ENCODE measurements at places on chromosomes 12 and 14.
A peak's percentile ranks its signal among the peaks of the same experiment; 100 is the strongest.

DNA sequence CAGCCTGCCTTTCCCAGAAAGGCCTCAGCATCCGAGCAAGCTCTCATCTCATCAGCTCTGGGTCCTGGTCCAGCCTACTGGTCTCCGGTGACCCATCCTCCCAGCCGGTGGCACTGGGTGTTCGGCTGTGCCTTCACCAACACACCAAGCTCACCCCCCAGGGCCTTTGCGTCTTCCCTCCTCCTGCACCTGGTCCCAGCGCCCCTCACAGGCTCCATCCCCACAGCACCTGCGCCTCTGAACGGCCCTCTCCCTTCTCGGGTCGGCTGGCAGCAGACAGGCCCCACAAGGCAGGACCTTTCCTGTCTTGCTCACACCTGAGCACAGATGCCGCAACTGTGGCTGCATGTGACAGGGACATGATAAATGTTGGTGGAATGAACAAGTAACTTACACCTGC lies 13.1 kb downstream of the P2RX2 start:
- no peak overlapping the region for H3K27ac ChIP-seq
- H3K4me3 ChIP-seq, result no peak overlapping the region
- no peaks in the 10 kb centered on the region for H3K27me3 ChIP-seq
- no peak for DNase-seq
- peaks cover 44% of the 10 kb centered on the region for H3K36me3 ChIP-seq
- H3K4me1 ChIP-seq, result no peaks in the 10 kb centered on the region

DNA sequence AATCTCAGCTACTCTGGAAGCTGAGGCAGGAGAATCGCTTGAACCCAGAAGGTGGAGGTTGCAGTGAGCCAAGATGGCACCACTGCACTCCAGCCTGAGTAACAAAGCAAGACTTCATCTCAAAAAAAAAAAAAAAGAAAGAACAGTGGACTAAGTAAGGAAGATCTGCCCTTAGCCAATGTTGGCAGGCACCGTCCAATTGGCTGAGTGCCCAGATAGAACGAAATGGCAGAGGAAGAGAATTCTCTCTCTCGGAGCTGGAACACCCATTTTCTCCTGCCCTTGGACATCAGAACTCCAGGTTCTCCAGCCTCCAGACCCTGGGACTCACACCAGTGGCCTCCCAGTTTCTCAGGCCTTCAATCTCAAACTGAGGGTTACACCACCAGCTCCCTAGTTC lies 49.9 kb downstream of the ESR2 start:
- H3K36me3 ChIP-seq, result no peaks in the 10 kb centered on the region
- H3K4me3 ChIP-seq, result no peak overlapping the region
- no peak overlapping the region for H3K27ac ChIP-seq
- no peaks in the 10 kb centered on the region for H3K27me3 ChIP-seq

DNA sequence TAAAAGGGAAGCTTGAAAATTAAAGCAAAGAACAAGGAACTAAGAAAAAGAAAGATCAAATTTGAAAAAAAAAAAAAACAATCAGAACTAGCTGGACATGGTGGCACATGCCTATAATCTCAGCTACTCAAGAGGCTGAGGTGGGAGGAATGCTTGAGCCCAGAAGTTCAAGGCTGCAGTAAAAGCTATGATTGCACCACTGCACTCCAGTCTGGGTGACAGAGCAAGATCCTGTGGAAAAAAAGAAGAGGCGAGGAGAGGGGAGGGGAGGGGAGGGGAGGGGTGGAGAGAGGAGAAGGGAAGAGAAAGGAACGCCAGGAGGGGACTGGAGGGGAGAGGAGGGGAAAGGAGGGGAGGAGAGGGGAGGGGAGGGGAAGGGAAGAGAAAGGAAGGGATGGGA lies 43.0 kb downstream of the EEA1 start:
- DNase-seq, result no peak
- no peaks in the 10 kb centered on the region for H3K27me3 ChIP-seq
- H3K4me3 ChIP-seq, result no peak overlapping the region
- H3K36me3 ChIP-seq, result no peaks in the 10 kb centered on the region

- H3K4me1 ChIP-seq, result peaks cover 23% of the 10 kb centered on the region
- DNase-seq, result peak; percentile 35
- no peaks in the 10 kb centered on the region for H3K36me3 ChIP-seq
- no peak overlapping the region for H3K4me3 ChIP-seq
Observed at GRCh38 chr12:67752226-67752732, 103.7 kb downstream of the DYRK2 start.

- no peak overlapping the region for H3K27ac ChIP-seq
- no peak overlapping the region for H3K4me3 ChIP-seq
Observed at GRCh38 chr14:36750244-36750643, 88.6 kb downstream of the PAX9 start.

- H3K4me3 ChIP-seq, result peak overlapping the region; percentile 84
- peak; percentile 43 for DNase-seq
- H3K4me1 ChIP-seq, result peaks cover 23% of the 10 kb centered on the region
- no peaks in the 10 kb centered on the region for H3K36me3 ChIP-seq
- no peaks in the 10 kb centered on the region for H3K27me3 ChIP-seq
- H3K27ac ChIP-seq, result no peak overlapping the region
Observed at GRCh38 chr12:93167841-93168492, 209.8 kb upstream of the NUDT4 start.

- H3K36me3 ChIP-seq, result no peaks in the 10 kb centered on the region
- no peak overlapping the region for H3K27ac ChIP-seq
- no peaks in the 10 kb centered on the region for H3K27me3 ChIP-seq
- DNase-seq, result no peak
- H3K4me1 ChIP-seq, result no peaks in the 10 kb centered on the region
Observed at GRCh38 chr12:32476446-32476845, 77.1 kb downstream of the FGD4 start.

DNA sequence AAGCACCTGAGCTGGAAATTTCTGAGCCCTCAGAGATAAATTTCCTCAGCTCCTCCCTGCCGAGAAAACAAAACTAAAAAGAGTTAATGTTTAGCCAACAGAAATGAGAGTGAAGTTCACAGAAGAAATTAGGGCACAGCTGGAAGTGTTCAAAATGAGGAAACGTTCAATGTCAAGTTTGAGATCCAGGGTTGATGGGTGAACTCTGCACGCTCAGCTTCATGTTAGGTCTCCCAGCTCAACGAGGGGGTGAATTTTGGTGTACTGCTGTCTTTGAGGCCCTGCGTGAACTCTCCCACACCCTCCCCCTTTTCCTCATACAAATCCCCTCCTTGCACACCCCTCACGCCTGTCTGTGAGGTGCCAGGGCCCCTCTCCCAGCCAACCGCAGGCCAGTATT lies 13.3 kb upstream of the OAS3 start:
- H3K27ac ChIP-seq, result no peak overlapping the region
- no peak for DNase-seq
- no peaks in the 10 kb centered on the region for H3K4me1 ChIP-seq
- no peak overlapping the region for H3K4me3 ChIP-seq
- no peaks in the 10 kb centered on the region for H3K36me3 ChIP-seq

DNA sequence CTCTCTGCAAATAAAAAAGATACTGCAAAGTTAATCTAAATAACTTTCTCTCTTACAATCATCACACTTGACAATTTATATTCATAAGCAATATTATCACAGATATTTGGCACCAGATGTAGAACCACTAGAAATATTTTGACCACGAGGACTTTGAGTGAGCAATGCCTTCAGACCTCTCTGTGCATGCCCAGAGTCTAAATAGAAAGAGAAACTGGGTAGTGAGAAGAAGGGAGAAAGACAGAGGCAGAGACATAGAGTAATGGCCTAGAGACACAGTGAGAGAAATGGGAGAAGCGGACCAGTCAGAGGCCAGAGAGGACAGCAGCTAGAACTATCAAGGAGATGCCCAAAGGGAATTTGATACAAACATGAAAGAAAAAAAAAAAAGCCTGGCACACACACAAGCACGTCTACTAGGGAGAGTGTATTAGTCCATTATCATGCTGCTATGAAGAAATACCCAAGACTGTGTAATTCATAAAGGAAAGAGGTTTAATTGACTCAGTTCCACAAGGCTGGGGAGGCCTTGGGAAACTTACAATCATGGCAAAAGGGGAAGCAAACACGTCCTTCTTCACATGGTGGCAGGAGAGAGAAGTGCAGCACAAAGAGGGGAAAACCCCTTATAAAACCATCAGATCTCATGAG lies 41.1 kb downstream of the BMP4 start:
- no peak overlapping the region for H3K27ac ChIP-seq
- H3K4me3 ChIP-seq, result no peak overlapping the region
- no peaks in the 10 kb centered on the region for H3K4me1 ChIP-seq
- DNase-seq, result no peak
- H3K27me3 ChIP-seq, result no peaks in the 10 kb centered on the region

DNA sequence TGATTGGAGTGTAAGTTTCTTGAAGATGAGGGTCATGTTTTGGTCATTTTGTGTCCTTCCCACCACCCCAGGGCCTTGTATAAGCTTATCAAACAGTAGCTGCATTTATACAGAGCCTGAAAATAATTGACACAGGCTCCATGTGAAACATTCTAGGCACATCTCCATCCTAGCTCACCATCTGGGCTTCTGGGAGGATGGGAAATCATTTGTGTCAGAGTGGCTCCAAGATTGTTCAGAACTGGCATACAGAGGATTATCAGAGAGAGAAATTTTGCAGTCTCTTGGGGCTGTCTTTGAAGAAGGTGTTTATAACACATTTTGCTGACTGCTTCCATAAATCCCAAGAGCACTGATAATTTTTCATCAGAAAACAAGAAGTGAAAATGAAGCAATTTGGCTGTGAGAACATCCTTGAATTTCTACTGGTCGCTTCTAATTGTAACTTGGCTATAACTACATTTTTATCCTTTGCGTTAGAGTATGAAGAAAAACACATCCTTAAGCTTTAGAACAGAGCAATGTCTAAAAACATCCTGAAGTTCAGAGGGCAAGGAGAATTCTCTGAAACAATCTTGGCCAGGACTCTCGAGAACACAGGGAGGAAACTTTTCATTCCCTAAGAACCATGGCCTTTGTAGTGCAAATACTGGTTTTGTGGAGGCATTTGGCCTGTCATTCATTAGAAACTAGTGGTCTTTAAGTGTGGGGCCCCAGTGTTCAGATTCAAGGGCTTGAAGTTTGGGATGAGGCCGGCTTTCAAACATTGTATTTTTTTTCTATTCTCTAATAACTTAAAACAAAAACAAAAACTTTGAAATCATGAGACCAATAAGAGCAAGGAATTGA lies 151.1 kb downstream of the DACT1 start:
- peaks cover 95% of the 10 kb centered on the region for H3K27me3 ChIP-seq
- H3K27ac ChIP-seq, result no peak overlapping the region
- H3K4me3 ChIP-seq, result no peak overlapping the region
- H3K4me1 ChIP-seq, result no peaks in the 10 kb centered on the region
- H3K36me3 ChIP-seq, result no peaks in the 10 kb centered on the region

GRCh38 chr12:16605642-16606116 lies 283 bp downstream of the LMO3 start:
- no peak overlapping the region for H3K27ac ChIP-seq
- no peaks in the 10 kb centered on the region for H3K4me1 ChIP-seq
- H3K36me3 ChIP-seq, result no peaks in the 10 kb centered on the region
- DNase-seq, result peak; percentile 12
- peak overlapping the region; percentile 77 for H3K4me3 ChIP-seq
- no peaks in the 10 kb centered on the region for H3K27me3 ChIP-seq

DNA sequence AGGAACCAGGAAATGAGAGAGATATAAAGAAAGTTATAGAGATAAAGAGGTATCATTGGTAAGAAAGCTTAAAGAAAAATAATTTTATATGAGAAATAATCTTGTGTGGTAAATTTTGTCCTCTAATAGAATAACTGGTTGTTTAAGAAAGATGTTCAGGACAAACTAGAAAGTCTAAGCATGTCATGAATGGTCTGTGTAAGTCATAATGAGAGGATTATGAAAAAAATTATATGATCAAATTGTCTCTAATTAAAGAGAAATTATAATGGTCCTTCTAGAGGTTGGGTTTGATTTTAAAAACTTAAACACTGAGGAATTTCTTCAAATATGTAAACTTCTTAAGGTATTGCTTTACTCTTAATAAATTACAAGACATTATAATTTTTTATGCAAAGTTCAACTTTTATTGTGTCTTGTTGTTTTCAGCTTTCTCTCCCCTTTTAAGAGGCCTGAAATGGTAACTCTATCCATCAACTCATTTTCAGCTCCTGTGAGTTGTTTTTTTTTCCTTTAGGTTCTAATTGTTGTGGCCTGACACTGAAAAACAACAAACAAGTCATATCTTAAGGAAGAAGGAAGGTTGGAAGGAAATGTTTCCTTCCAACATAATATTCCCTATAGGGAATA lies 88.2 kb upstream of the CNOT2 start:
- no peak overlapping the region for H3K27ac ChIP-seq
- H3K36me3 ChIP-seq, result peaks cover 2% of the 10 kb centered on the region
- H3K4me3 ChIP-seq, result no peak overlapping the region
- H3K4me1 ChIP-seq, result no peaks in the 10 kb centered on the region
- H3K27me3 ChIP-seq, result no peaks in the 10 kb centered on the region
- DNase-seq, result peak; percentile 26

DNA sequence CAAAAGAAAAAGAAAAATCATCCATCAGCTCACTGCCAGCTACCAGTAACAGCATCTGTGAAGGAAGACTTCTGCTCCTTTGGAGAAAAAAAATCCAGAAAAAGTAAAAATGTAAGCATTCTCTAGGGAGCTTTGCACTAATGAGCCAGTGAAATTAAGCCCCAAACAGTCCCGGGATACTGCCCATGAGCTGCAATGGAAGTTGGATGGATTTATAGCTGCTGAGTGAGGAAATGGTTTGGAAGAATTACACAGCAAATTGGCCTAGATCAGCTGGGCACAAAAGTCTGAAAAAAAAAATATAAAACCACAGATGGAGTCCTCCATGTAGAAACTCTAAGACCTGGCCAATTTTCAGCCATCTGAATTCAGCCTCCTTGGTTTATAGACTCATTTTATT lies 462.9 kb upstream of the USP15 start:
- no peak overlapping the region for H3K4me3 ChIP-seq
- H3K27me3 ChIP-seq, result no peaks in the 10 kb centered on the region
- no peaks in the 10 kb centered on the region for H3K4me1 ChIP-seq

DNA sequence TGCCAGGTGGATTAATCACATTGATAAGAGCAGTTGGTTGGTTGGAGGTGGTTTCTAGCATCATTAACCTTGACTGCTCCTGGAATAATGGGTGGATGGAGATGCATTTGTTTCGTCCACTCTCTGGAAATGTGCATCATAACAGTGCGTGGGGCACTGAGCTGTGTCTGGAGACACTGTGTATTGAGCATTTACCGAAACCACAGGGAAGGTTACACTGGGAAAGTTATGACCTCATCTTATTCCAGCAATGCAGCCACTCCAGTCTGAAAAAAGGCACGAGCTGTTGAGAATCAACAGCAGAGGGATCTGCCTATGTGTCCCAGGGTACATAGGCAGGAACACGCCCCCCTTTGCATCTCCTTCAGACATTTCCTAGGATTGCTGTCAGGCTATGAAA lies 27.2 kb downstream of the RNFT2 start:
- H3K27me3 ChIP-seq, result no peaks in the 10 kb centered on the region
- H3K27ac ChIP-seq, result no peak overlapping the region
- no peak for DNase-seq

DNA sequence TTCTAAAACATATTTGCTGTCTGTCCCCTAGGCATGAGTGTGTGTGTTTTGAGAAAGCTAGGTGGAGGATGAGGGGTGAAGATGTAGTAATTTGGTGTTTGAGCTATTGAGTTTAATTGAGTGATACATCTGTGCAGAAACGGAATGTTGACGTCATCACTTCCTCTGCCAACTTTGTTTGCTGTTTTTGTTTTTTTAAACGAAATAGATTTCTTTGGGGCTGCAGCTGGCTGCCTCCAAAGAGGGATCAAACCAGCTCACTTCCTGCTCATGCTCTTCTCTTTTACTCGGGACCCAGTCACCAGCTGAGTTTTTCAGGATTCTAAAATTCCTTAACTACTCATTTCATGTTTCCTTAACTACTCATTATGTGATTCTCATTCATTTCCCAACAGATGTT lies 19.5 kb upstream of the CRACR2A start:
- no peaks in the 10 kb centered on the region for H3K4me1 ChIP-seq
- H3K4me3 ChIP-seq, result no peak overlapping the region
- H3K36me3 ChIP-seq, result no peaks in the 10 kb centered on the region
- DNase-seq, result no peak
